ENCODE measurements at places on chromosomes 5 and 9.

GRCh38 chr5:76299592-76299991 is 103.5 kb upstream of the IQGAP2 start:
- no peak for DNase-seq

DNA sequence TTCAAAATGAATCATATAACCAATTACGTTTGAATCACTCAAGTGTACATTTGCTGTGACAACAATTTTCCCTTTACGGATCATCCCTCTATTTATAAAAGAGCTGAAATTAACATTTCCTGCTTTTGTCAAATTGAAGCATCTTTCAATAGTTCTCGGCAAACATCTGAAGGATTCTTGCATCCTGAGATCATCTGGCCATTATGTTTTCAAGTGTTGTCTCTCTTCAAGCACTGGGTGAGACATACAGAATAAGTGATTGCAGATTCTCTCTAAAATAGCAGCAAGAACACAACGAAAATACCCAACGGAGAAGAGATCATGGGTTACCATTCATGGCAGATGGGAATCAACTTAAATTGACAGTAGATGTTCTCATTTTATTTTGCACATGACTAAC is 283.4 kb upstream of the GRAMD2B start:
- no peak for DNase-seq

GRCh38 chr5:44532981-44533380 is 143.8 kb upstream of the FGF10 start:
- DNase-seq = no peak

DNA sequence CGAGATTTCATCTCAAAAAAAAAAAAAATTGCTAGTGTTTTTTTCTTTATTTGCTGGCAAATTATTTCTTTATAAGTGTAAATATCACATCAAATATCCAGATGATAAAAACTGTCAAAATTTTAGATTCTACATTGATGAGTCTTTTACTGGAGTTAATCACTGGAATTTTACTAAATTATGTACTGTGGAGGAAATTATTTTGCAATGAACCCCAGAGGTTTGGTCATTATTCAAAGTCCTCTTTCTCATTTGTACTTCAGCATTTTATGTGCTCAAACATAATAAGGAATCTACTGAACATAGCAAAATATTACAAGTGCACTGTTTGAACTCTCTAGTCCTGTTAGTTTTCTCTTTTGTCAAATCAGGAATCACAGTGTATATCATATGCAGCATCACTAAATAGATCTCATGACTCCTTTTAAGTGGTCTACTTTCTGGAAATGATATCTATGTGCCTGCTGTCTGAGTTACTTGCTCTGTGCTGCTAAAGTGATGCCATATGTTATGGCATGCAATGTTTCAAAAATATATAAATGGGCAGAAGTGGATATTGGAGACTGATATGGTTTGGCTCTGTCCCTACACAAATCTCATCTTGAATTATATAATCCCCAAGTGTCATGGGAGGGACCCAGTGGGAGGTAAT is 18.0 kb downstream of the OTULINL start:
- DNase-seq = no peak

DNA sequence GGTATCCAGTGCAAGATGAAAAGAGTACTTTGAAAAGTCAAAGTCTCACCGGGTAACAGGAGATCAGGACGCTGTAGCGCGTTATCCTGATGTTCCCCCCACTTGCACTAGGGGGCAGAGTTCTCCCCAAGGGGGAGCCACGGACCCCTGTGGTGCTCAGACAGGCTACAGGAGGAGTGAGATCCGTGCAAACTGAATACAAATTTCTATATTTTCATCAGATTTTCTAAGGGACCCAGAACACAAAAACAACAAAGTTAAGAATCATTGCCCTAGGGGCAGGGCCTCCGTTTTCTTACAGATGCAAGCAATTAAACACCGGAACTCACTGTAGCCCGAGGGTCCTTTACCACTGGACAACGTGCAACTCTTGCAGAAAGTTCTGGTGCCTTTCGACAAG is 2.0 kb downstream of the MYO10 start:
- DNase-seq = peak; percentile 23

GRCh38 chr5:172775326-172776234 is 4.6 kb upstream of the DUSP1 start:
- DNase-seq = no peak

GRCh38 chr5:14265570-14265969 is 122.4 kb downstream of the TRIO start:
- no peak for DNase-seq

DNA sequence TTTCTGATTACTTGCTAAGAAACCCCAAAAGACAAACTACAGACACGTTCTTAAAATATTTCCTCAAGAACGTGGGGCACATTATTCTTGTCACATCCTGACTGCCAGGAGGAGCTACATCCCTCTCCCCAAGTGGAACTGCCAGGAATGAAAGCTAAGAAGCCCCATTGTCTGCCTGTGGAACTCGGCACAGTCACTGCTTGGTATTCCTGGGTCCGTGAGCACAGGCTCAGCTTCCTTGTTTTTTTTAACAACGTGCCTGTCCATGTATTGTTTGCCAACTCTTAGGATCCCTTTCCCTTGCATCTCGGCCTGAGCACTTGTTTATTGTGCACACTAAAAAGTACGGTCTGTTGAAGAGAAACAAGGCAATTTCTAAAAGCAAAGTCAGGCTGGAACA is 47.0 kb upstream of the SELENOP start:
- DNase-seq = no peak

DNA sequence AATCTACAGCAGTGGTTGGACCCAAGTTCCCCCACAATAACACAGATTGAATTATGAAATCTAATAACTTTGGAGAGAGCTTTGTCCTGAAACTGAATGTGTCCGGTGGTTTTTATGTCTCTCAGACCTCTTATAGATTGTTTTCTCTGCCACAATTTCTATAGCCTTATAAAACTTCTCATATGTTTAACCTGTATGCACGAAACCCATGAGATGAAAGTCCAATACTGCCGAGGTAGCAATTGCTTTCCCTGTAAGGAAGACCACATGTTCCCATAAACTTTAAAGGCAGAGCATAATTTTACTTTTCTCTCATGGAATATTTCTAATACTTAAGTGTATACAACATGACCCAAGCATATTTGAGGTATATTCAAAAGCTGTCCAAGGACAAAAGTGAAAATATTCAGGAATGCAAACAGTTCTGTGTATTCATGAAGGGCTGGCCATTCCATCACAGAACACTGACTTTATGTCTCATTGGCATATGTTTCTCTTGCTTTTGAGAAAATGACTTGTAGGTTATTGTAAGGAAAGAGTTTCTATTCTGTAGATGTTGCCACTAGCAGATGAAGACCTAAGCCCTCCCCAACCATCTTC is 94.4 kb upstream of the TLE4 start:
- DNase-seq = no peak

DNA sequence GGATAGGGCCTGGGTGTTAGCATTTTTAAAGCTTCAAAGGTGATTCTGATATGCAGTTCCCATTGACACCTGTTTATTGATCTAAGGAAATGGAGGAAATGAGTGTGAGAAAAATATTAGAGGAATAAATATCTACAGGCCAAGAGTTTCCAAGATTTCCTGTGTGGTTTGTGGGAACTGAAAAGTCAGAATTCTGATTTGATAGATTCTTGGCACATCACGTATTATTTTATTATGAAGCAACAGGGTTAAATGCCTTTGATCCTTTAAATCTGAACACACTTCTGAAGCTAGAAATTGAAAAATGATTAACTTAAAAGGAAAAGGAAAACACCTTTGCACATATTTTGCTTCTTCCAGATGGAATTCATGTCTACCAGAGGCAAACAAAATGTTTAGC is 113.7 kb downstream of the CD180 start:
- DNase-seq = no peak

DNA sequence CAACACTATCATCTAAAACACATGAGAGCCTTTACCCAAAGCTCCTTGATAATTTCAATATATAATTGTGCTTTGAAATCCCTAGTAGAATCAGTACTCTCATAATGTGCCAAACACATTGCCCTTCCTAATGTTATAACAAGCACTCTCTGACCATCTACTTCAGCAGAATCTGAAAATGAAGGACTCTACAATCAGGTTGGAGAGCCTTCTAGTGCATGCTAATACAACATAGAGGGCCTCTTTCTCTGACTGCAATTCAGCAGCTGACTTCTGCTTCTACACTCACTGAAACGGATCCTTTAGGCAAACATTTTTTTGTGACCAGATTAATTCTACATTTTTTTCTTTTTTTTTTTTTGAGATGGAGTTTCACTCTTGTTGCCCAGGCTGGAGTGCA is 155.6 kb downstream of the EPB41L4A start:
- no peak for DNase-seq

GRCh38 chr5:115433918-115434317 is 110.7 kb downstream of the FEM1C start:
- no peak for DNase-seq

GRCh38 chr5:170746075-170746960 is 37.2 kb upstream of the GABRP start:
- no peak for DNase-seq

DNA sequence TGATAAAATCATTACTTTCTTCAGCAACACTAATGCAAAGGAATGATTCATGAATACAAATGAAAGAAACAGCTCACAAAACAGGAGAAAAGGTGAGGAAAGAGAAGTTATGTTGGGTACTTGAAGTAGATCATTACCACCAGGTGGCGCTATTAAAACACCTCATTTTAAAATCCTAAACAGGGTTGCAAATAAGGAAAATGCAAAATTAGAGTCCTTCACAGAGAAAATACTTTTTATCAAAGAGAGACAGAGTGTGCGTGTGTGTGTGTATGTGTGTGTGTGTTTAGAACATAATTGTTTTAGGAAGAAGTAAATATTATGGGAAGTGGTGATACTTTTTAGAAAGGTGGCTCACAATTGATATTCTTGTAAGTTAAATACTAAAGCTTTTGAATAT is 49.5 kb upstream of the CD180 start:
- DNase-seq = no peak

DNA sequence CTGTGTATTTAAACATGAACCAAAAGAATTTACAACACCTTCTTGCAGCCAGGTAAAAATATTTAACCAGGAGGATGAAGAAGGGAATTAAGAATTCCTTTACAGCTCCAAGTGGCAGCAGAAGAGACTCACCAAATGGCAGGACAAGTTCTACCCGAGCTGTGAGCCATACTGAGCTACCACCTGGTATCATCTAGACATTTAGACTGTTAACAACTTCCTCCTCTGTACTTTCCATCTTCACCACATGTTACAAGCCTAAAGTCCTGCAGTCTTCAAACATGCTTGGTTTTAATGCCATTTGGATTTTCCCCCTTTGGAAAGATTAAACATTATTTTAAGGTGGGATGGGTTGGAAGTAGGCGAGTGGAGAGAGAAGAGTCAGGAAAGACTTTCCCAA is 190.2 kb downstream of the TRPM6 start:
- no peak for DNase-seq

DNA sequence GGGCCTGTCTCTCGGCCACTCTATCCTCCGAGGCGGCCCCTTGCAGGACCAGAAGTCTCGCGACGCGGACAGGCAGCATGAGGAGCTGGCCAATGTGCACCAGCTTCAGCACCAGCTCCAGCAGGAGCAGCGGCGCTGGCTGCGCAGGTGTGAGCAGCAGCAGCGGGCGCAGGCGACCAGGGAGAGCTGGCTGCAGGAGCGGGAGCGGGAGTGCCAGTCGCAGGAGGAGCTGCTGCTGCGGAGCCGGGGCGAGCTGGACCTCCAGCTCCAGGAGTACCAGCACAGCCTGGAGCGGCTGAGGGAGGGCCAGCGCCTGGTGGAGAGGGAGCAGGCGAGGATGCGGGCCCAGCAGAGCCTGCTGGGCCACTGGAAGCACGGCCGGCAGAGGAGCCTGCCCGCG is 283.5 kb downstream of the ARHGEF28 start:
- DNase-seq = no peak

GRCh38 chr9:116055536-116055935 is 98.1 kb upstream of the PAPPA start:
- DNase-seq = no peak
